Activated CD4-positive, alpha-beta memory T cell treated with anti-CD3 and anti-CD28 coated beads, Interleukin-2, amount 10 ng/mL, durations not matched to agents 7 days and 5 days (primary cell): ENCODE measurements at places on chromosomes 16 and 17. TPM values are rescaled to one million over a fixed set of nuclear protein-coding genes. Genes with fewer than 3 reads are reported as not detected.

DNA sequence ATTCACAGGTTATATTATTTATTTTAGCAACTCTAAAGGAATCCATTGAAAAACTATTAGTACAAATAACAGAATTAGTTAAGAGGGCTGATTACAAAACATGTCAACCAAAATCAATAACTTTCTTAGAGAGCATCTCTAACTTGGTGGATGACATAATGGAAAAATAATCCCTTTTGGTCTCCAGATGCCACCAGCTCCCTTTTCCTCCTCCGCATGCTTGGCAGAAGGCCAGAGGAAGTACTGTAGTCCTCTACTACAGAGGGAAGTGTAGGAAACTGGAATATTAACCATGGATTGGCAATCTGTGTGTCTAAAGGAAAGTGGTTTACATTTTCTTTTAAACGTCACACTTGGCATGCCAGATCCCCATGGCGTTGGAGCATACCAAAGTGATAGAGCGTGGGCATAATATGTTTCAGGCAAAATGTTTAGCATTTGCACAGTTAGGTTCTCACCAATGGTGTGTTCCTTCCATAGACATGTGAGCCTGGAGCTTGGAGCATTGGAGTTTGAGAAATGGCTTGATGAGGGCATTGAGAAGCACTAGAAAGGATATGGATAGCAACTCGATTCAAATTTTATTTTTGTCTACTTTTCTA is 106.3 kb downstream of the PRKCB start:
- no peaks in the 10 kb centered on the region for H3K27me3 ChIP-seq
- peaks cover 16% of the 10 kb centered on the region for H3K4me1 ChIP-seq
- H3K27ac ChIP-seq, result no peak overlapping the region
- no peak overlapping the region for H3K4me3 ChIP-seq
- DNase-seq, result no peak

DNA sequence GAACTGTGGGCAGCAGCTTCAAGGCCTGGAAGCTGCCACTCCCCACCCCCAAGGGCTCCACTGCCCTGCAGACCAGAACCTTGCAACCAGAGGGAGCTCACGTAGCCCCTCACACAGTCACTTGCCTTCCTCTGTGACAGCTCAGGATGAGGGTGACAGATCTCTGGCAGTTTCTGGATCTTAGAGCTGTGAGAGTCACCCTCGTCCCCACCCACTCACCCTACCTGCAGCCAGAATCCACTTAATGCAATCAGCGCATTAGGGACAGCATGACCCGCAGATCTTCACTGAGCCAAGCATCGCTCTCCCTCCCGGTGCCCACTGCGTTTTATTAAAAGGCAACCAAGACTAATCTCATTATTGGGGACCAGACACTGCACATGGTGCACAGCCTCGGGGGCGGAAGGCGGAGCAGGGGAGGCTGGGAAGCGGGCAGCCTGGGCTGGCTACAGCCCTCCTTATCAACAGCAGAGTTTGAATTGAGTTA is 3.5 kb downstream of the CYB561 start:
- H3K4me1 ChIP-seq, result peaks cover 58% of the 10 kb centered on the region
- no peak overlapping the region for H3K4me3 ChIP-seq
- no peak for DNase-seq
- no peaks in the 10 kb centered on the region for H3K36me3 ChIP-seq
- peaks cover 3% of the 10 kb centered on the region for H3K27me3 ChIP-seq

GRCh38 chr16:260326-260725 is 15.4 kb downstream of the RGS11 start:
- no peak overlapping the region for H3K27ac ChIP-seq
- no peak overlapping the region for H3K4me3 ChIP-seq
- no peaks in the 10 kb centered on the region for H3K27me3 ChIP-seq
- no peak for DNase-seq
- peaks cover 12% of the 10 kb centered on the region for H3K36me3 ChIP-seq
- H3K4me1 ChIP-seq, result peaks cover 18% of the 10 kb centered on the region

GRCh38 chr16:4316108-4316863 is 419 bp downstream of the GLIS2 start:
- no peak for DNase-seq
- H3K36me3 ChIP-seq, result no peaks in the 10 kb centered on the region
- no peak overlapping the region for H3K27ac ChIP-seq
- H3K27me3 ChIP-seq, result peaks cover 22% of the 10 kb centered on the region
- H3K4me1 ChIP-seq, result peaks cover 27% of the 10 kb centered on the region
- peak overlapping the region; percentile 30 for H3K4me3 ChIP-seq

Gene CEP20
- total RNA-seq, result 49.7 TPM

DNA sequence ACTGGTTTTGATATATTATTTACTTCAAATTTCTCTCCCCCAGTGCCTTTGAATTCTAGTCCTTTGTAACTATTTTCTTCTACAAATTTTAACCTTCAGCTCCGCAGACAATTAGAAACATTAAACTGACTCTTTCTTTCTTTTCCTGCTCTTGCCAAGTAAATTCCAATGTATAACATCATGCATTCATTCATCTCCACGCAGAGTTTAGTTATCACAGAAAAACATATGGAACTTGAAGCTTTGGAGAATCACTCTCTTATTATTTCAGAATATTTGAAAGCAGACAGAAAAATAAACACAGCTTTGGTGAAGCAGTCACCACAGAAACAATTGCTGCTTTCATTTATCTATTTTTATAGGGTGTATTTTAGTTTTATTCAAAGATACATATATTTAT is 778.7 kb upstream of the CDH8 start:
- H3K4me1 ChIP-seq, result no peaks in the 10 kb centered on the region
- no peak overlapping the region for H3K4me3 ChIP-seq
- H3K27ac ChIP-seq, result no peak overlapping the region
- H3K27me3 ChIP-seq, result no peaks in the 10 kb centered on the region
- H3K36me3 ChIP-seq, result no peaks in the 10 kb centered on the region

DNA sequence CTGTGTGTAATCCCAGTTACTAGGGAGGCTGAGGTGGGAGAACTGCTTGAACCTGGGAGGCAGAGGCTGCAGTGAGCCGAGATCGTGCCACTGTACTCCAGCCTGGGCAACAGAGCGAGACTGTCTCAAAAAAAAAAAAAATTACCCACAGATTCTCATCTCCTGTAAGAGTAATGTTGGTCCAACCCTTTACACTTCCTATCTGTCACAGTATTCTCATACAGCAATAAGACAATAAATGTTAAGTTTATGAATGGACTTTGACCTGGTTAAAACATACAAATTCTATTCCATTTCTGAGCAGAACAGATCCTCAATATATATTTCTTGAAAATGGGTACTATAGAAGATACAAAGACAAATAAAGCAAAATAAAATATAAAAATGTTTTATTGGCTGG is 30.4 kb upstream of the TAOK1 start:
- no peak overlapping the region for H3K27ac ChIP-seq
- H3K36me3 ChIP-seq, result peaks cover 3% of the 10 kb centered on the region
- DNase-seq, result no peak

- no peaks in the 10 kb centered on the region for H3K27me3 ChIP-seq
- DNase-seq, result peak; percentile 86
- H3K27ac ChIP-seq, result peak overlapping the region; percentile 93
Observed at GRCh38 chr16:67013823-67014633, 14.9 kb upstream of the CBFB start.

DNA sequence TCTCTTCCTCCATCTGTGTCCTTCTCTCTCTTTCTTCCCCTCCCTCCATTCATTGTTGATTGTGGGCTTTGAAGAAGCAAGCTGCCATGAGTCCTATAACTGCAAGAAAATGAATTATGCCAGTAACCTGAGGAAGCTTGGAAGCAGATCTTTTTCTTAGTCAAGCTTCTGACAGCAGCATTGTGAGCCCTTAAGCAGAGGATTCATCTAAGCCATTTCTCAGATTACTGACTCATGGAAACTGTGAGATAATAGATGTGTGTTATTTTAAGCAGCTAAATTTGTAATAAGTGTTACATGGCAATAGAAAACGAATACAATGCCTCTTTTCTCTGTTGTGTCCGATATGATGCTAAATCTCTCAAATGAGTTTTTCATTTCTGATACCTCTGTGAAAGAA is 1109.7 kb downstream of the CDH11 start:
- no peaks in the 10 kb centered on the region for H3K36me3 ChIP-seq
- H3K4me1 ChIP-seq, result no peaks in the 10 kb centered on the region
- no peak overlapping the region for H3K27ac ChIP-seq
- H3K27me3 ChIP-seq, result no peaks in the 10 kb centered on the region
- no peak for DNase-seq
